ENCODE measurements at places on chromosomes 3 and 15.

- DNase-seq, result no peak
Observed at GRCh38 chr3:32340039-32340438, 51.6 kb upstream of the CMTM7 start.

- DNase-seq, result no peak
Observed at GRCh38 chr15:78204351-78205309, 29.7 kb downstream of the ACSBG1 start.

GRCh38 chr3:134030379-134031347 lies 938 bp upstream of the SLCO2A1 start:
- DNase-seq, result no peak

- no peak for DNase-seq
Observed at GRCh38 chr3:179956416-179956830, 80.3 kb downstream of the PEX5L start.

- no peak for DNase-seq
Observed at GRCh38 chr15:85704066-85704465, 90.7 kb downstream of the KLHL25 start.

DNA sequence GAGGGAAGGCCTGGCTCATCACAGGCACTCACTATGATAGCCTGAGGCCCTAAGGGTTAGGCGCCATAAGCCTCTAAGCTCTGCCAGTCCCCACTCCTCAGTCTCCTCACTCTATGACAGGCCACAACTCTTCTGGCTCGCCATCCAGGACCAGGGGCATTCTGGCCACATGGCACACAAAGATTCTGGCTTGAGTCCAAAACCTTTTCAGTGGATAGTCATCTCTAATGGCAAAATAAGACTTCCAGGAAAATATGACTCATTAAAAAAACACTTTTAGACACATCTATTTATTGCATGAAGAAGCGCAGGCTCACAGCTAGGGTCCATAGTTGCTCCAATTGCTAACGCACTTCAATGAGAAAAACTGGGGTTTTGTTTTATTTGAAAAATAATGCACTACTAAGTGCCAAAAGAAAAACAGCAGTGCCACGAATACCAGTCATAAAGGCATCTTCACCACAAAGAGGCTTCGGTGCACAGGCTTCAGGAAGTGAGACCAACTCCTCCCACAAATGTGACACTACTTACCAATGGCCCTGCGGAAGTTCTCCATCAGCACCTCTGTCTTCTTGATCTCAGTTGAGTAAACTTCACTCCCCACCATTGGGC lies 11.1 kb downstream of the RUVBL1 start:
- DNase-seq, result no peak

DNA sequence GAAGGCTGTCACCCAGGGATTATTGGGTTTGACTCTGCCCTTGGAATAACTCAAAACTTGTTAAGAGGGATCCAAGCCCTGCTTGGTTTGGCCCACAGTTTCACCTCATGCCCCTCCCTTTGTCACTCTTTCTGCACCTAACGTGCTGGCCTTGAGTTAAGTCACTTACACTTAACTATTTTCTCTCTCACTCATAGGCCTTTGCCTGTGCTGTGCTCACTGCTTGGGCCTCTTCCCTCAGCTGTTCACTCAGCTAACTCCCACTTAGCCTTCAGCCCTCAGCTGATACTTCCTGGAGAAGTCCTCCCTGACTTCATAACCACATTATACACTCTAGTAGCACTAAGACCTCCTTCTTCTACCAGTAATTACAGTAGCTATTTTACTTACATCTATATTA lies 133.3 kb downstream of the CMSS1 start:
- DNase-seq, result no peak

GRCh38 chr3:135448520-135448919 lies 517.0 kb upstream of the PPP2R3A start:
- DNase-seq, result no peak
